ENCODE measurements at places on chromosomes 1 and 21.

GRCh38 chr1:97901017-97901658 is 19.7 kb downstream of the DPYD start:
- no peak for DNase-seq

GRCh38 chr21:44300262-44300959 is 558 bp downstream of the PFKL start:
- DNase-seq = peak; percentile 45

DNA sequence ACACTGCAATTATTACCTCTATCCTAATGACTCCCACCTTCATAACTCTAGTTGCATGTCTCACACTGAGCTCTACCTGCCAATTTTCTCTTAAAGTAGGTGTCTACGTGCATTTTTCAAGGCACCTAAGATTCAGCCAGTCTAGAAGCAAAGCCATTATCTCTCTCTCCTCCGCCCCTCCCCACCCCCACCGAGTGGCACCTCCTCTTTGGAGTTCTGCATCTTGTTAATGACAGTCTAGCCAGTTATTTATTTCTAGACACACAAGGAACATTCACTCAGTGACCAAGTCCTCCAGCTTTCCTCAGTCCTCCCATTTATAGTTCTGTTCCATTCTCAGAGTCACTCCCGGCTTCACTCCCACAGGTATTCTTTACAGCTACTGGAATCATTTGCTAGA is 47.6 kb downstream of the ASTN1 start:
- DNase-seq = no peak

GRCh38 chr1:36715797-36716196 is 233.1 kb upstream of the CSF3R start:
- DNase-seq = no peak

- no peak for DNase-seq
These were observed 130.9 kb downstream of the GALNT2 start for GRCh38 chr1:230197644-230198567.

Data from stimulated activated CD8-positive, alpha-beta memory T cell treated with anti-CD3 and anti-CD28 coated beads, Interleukin-4, amount 100 ng/mL, for 24 hours (primary cell).